ENCODE measurements at places on chromosomes 16 and 17. TPM values are rescaled to one million over a fixed set of nuclear protein-coding genes. Genes with fewer than 3 reads are reported as not detected.

DNA sequence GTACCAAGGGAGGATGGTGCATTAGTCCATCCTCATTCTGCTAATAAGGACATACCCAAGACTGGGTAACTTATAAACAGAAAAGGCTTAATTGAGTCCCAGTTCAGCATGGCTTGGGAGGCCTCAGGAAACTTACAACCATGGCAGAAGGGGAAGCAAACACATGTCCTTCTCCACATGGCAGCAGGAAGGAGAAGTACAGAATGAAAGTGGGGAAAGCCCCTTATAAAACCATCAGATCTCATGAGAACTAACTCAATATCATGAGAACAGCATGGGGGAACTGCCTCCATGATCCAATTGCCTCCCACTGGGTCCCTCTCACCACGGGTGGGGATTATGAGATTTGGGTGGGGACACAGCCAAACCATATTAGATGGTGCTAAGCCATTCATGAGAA lies 84.5 kb downstream of the SEC14L1 start:
- H3K4me3 ChIP-seq = no peak overlapping the region
- no peaks in the 10 kb centered on the region for H3K36me3 ChIP-seq
- DNase-seq = no peak

DNA sequence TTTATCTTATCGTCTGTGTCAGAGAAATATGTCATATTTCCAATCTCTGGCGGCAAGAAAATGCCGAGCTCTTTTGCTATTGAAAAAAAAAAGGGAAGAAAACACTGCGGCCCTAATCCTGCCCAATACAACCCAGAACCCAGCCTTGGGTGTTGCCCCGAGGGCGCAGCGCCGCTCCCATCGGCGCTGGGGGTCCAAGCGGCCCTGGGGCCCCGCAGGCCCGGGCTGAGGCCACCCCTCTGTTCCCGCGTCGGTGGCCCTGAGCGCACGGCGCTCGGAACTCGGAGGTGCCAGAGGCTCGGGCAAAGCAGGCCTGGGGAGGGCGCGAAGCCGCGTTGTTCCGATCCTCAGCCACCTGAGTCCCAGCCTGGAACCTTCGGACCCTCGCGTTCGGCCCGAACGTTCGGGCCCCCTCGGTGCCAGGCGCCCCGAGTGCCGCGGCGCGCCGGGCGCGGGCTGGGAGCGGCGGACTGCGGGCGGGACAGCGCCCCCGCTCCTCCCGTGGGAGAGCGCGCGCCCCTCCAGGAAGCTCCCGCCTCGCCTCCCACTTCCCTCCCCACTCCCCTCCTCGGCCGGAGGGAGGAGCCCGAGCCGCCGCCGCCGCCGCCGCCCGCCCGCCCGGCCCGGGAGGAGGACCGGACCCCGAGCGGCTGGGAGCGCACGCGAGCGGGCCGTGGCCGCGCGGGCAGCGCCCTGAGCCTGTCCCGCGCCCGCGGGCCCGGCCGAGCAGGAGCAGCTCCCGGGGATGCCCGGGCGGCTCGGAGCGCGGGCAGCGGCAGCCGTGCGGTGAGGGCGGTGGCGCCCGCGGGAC lies at the start of gene CPNE2:
CPNE2 (plus strand) TSS at position 609 of the 811 bp plus-strand sequence. CDS start 18,160 bp downstream, outside the sequence.
- no peak within 1 kb of the TSS for H3K27ac ChIP-seq
- peaks cover 28% of the 10 kb centered on the region for H3K27me3 ChIP-seq
- peaks cover 23% of the 10 kb centered on the region for H3K4me1 ChIP-seq
- no peaks in the 10 kb centered on the region for H3K36me3 ChIP-seq
- no peak for DNase-seq
- peak within 1 kb of the TSS; percentile 74 for H3K4me3 ChIP-seq

- H3K36me3 ChIP-seq = no peaks in the 10 kb centered on the region
- peak; percentile 39 for DNase-seq
- peaks cover 87% of the 10 kb centered on the region for H3K27me3 ChIP-seq
- H3K4me3 ChIP-seq = no peak overlapping the region
Observed at GRCh38 chr17:74354123-74354522, 7.5 kb downstream of the BTBD17 start.

DNA sequence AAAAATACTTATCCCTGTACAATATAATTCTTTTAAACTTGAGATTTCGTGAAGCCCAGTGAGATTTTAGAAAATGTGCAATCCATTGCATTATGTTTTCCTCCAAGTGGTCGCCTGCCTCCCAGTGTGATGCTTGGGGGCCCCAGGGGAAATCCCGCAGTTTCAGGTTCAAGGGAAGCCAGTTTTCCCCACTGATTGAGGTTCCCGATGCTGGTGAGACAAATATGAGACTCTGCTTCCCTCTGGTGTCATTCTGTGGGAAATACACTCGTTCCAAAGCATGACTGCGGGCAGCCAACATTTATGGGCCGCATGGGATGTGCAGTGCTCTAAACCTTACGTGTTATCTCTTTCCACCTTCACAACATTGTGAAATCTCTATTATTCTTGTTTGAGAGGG lies 200.8 kb downstream of the PRKCB start:
- H3K27ac ChIP-seq = no peak overlapping the region
- H3K4me1 ChIP-seq = peaks cover 16% of the 10 kb centered on the region
- no peak overlapping the region for H3K4me3 ChIP-seq

DNA sequence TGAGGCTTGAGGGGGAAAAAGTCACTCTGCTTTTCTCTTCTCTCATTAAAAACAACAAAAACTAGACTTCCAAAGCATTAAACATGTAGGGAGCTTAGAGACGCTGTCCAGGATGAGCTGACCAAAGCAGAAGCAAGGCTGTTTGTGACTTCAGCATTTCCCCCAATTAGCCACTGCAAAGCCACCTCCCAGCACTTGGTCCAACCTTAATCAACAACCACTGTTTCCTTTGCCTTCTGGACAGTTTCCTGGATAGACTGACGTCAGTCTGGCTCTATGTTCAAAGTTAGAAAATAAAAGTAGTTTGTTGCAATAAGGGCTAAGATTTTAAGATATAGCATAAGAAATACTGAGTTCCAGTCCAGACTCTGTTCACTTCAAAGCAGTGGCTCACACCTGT lies 3.1 kb downstream of the TMEM231 start:
- peaks cover 20% of the 10 kb centered on the region for H3K4me1 ChIP-seq
- no peaks in the 10 kb centered on the region for H3K27me3 ChIP-seq
- H3K4me3 ChIP-seq = no peak overlapping the region
- H3K27ac ChIP-seq = no peak overlapping the region
- DNase-seq = no peak

DNA sequence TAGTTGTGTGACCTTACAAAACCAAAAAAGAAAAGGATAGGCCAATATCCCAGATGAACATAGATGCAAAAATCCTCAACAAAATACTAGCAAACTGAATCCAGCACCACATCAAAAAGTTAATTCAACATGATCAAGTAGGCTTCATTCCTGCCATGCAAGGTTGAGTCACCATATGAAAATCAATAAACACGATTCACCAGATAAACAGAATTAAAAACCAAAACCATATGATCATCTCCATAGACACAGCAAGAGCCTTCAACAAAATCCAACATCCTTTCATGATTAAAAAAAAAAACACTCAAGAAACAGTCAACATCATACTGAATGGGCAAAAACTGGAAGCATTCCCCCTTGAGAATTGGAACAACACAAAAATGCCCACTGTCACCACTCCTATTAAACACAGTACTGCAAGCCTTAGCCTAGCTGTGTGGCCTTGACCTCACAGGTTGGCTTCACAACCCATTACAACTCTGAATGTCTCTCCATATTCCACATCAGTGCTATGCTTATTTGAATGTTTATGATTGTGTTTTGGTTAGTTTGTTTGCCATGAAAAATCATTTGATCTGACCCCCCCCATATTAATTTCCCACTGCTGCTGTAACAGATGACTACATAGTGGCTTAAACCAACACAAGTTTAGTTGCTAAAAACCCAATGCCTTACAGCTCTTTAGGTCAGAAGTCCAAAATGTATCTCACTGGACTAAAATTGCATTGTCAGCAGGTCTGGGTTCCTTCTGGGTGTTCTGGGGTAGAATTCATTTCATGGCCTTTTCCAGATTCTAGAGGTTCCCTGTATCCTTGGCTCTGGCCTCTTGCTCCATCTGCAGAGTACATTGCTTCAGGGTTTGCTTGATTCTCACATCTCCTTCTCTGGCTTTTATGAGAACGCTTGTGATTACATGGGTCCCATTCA lies 257.1 kb upstream of the DYNLRB2 start:
- no peak overlapping the region for H3K27ac ChIP-seq
- H3K27me3 ChIP-seq = no peaks in the 10 kb centered on the region
- no peaks in the 10 kb centered on the region for H3K4me1 ChIP-seq
- H3K4me3 ChIP-seq = no peak overlapping the region
- DNase-seq = no peak
- no peaks in the 10 kb centered on the region for H3K36me3 ChIP-seq

The PLXDC1 gene
- total RNA-seq = 6.3 TPM

The KCNAB3 gene
- total RNA-seq = 10.0 TPM

The BIRC5 gene
- total RNA-seq = 1.9 TPM

All from T-cell (primary cell).